Activated T-helper 2 cell treated with anti-CD3 and anti-CD28 coated beads, Interferon-gamma antibody, Interleukin-2, Interleukin-4, amounts not matched to agents 10 μg/mL and 5 μg/mL and 100 μg/mL, durations not matched to agents 14 hours and 24 hours and 36 hours (primary cell): ENCODE measurements at places on chromosomes 7 and 10. TPM values are rescaled to one million over a fixed set of nuclear protein-coding genes. Genes with fewer than 3 reads are reported as not detected.

- H3K27ac ChIP-seq = no peak overlapping the region
- peaks cover 46% of the 10 kb centered on the region for H3K4me1 ChIP-seq
- no peak for DNase-seq
- peaks cover 21% of the 10 kb centered on the region for H3K36me3 ChIP-seq
- no peak overlapping the region for H3K4me3 ChIP-seq
Measured at GRCh38 chr10:100911472-100911871, 1.3 kb upstream of the SLF2 start.

DNA sequence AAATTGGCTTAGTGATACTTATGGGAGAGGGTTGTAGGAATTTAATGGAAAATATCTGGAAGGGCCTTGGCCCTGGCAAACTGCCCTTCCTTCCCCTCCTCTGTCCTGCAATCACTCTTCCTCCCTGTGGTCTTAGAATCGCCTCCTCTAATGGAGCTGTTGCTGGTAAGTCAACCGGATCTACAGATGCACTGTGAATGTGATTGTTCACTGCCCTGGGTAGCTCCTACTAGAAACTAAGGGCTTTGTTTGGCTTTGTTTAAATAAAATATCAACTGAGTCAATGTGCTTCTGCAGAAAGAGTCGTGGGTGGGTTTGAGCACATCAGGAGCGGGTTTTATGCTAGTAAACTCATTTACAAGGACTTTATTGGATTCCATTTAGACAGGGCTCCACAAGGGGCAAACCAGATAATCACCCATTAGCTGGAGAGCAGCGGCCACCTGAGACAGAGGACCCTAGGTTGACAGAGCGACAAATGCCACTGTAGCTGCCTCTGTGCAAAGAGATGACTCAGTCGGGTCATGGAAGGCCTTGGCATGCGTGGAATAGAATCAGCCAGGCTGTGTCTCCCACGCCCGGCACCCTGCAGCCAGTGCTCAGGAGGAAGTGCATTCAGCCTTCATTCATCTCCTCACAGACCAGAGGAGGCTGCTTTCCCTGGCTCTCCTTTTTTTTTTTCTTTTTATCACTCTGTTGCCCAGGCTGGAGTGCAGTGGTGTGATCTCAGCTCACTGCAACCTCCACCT, 97.9 kb downstream of the GAD2 start:
- H3K27me3 ChIP-seq = peaks cover 7% of the 10 kb centered on the region
- DNase-seq = no peak
- H3K36me3 ChIP-seq = no peaks in the 10 kb centered on the region
- H3K4me1 ChIP-seq = no peaks in the 10 kb centered on the region
- H3K4me3 ChIP-seq = no peak overlapping the region

GRCh38 chr10:114940735-114941134, 2.7 kb downstream of the TRUB1 start:
- H3K27ac ChIP-seq = peak overlapping the region; percentile 29
- DNase-seq = no peak
- H3K36me3 ChIP-seq = peaks cover 32% of the 10 kb centered on the region
- H3K27me3 ChIP-seq = no peaks in the 10 kb centered on the region

DNA sequence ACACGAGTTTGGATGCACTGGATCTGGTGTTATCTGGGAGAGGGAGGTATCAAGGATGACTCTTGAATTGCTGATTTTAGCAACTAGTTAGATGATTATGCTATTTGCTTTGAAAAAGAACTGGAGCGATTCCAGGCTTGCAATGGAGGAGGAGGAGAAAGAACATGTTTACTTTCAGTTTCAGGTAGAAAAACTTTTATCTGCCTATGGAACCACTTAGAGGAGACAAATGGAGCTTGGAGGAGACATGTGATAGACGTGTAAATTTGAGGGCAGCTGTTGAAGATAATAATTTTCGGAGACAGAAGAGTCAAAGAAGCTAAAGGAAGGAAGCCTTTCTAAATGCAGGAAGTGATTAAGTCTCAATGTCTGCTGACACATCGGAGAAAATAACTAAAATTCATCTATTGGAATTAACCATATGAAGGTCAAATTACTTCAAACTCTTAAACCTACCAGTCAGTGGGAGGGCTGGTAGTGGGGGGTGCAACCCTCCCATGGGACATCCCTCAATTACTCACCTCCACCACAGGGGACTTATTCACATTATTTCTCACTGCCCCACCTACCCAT, 56.4 kb upstream of the GNAI1 start:
- no peak for DNase-seq
- peak overlapping the region; percentile 63 for H3K4me3 ChIP-seq
- H3K27me3 ChIP-seq = no peaks in the 10 kb centered on the region
- H3K4me1 ChIP-seq = peaks cover 14% of the 10 kb centered on the region

DNA sequence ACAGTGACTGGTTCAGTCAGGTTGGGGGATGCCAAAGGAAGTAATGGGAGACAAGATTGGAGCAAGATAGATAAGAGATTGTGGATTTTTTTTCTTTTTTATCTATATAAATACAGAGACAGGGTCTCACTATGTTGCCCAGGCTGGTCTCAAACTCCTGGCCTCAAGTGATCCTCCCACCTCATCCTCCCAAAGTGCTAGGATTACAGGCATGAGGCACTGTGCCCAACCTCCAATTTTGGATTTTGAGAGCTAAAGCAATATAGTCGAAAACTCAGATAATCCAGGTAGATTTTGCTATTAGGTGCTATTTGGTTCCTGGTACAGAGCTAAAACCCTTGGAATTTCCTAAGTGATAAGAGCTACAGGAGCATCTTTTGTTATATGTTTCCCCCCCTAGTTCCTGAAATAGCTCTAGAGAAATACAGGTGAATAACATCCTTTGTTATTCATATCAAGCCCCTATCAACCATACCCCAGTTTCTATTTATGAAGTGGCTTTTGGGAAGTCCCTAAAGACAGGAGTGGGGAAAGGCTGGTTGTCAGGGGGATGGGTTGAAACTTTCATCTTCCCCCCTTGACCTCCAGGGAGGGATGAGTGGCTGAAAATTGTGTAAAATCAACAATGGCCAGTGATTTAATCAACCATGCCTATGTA, 151.2 kb downstream of the CFTR start:
- H3K36me3 ChIP-seq = no peaks in the 10 kb centered on the region
- peaks cover 6% of the 10 kb centered on the region for H3K4me1 ChIP-seq
- H3K4me3 ChIP-seq = no peak overlapping the region
- DNase-seq = no peak

- H3K27ac ChIP-seq = no peak overlapping the region
- no peak for DNase-seq
Measured at GRCh38 chr7:157964016-157964415, 623.6 kb downstream of the PTPRN2 start.

DNA sequence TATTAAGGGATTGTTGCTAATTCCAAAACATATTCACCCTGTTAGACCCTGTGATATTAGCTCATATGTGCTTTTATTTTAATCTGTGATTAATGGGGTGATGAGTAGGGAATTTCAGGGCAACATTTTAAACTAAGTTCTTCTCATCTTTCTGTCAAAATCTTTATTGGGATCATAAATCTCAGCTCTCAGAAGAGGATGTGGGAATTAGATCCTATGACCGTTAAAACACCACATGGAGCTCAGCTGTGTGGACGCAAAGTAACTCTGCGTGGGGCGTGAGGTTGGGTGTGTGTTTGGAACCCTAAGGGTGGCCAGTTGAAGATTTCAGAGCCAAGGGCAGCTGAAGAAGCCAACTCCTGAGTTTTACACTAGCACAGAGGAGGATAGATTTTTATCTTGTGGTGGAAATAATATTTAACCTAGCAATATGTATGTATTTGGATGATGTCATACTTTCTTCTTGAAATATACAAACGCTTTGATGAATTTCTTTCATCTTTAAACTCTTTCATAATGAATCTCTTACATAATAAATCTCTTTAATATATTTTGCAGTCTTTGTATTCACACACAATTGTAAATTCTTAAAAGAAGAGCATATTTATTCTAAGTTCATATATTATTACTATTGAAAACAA, 64.4 kb downstream of the EPDR1 start:
- no peak overlapping the region for H3K27ac ChIP-seq
- peaks cover 6% of the 10 kb centered on the region for H3K27me3 ChIP-seq
- no peaks in the 10 kb centered on the region for H3K4me1 ChIP-seq
- no peak overlapping the region for H3K4me3 ChIP-seq
- DNase-seq = no peak

- DNase-seq = no peak
- no peaks in the 10 kb centered on the region for H3K4me1 ChIP-seq
- no peaks in the 10 kb centered on the region for H3K36me3 ChIP-seq
- H3K4me3 ChIP-seq = no peak overlapping the region
- H3K27me3 ChIP-seq = peaks cover 4% of the 10 kb centered on the region
- H3K27ac ChIP-seq = no peak overlapping the region
Measured at GRCh38 chr10:123479640-123480039, 186.5 kb upstream of the GPR26 start.

DNA sequence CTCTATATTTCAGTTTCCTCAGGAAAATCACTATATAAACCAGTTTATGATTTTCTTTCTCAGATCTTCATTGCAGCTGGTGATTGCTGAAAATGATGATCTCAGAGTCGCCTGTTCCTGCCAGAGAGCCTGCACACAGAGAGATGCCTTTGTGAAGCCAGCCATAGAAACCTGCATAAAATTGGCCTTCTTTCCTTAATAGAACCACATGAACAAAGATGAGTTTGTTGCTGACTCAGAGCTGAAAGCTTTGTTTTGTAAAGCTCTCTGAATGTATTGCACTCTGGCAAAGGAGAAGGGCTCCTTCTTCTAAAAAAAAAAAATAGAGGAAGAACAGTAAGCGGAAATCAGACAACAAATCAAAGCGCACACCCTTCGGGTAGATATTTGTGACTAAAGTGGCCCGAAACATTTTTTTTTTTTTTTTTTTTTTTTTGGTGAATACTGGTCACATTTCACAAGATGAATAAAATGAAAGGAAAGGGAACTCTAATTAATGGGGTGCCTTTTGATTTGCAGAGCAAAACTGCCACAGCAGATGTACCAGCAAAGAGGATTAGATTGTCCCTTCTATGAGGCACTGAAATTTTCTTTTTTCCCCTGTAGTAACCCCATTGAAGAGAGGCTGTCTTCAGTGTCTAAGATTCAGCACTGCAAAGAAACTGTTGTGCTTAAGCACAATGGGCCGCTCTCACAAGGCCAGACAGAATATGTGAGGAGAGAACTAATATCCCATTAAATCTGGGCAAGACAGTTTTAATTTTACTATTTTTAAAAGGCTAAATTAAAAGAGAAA, 75.1 kb upstream of the PTPRZ1 start:
- no peaks in the 10 kb centered on the region for H3K36me3 ChIP-seq
- no peaks in the 10 kb centered on the region for H3K4me1 ChIP-seq
- no peak for DNase-seq
- no peak overlapping the region for H3K4me3 ChIP-seq
- H3K27me3 ChIP-seq = no peaks in the 10 kb centered on the region

GRCh38 chr10:62658516-62658915, 146.0 kb upstream of the ADO start:
- H3K4me1 ChIP-seq = peaks cover 28% of the 10 kb centered on the region
- peaks cover 5% of the 10 kb centered on the region for H3K27me3 ChIP-seq
- H3K36me3 ChIP-seq = no peaks in the 10 kb centered on the region
- H3K4me3 ChIP-seq = no peak overlapping the region
- no peak overlapping the region for H3K27ac ChIP-seq
- no peak for DNase-seq

DNA sequence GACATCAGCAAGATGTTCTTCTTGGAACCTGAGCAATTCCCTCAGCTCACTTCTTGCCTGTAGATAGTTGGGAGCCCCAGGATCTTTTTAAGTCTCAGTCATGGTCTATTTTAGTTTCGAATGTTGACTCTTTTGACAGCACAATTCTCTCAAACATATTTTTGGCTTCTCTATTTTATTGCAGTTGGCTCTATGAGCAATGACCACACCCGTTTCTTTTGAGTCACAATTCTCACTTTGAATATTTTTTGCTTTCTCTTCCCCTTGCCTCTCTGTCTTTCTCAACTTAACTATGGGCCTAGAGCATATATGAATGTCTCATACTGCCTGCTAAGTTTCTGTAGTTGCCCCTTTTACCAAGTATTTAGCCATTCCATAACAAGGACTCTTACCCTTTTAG, 222.8 kb downstream of the PTN start:
- H3K4me3 ChIP-seq = no peak overlapping the region
- no peak overlapping the region for H3K27ac ChIP-seq
- no peaks in the 10 kb centered on the region for H3K4me1 ChIP-seq
- H3K36me3 ChIP-seq = no peaks in the 10 kb centered on the region
- no peaks in the 10 kb centered on the region for H3K27me3 ChIP-seq
- no peak for DNase-seq

- no peak for DNase-seq
- H3K36me3 ChIP-seq = peaks cover 10% of the 10 kb centered on the region
- no peaks in the 10 kb centered on the region for H3K27me3 ChIP-seq
- peak overlapping the region; percentile 94 for H3K27ac ChIP-seq
- peaks cover 48% of the 10 kb centered on the region for H3K4me1 ChIP-seq
- no peak overlapping the region for H3K4me3 ChIP-seq
Measured at GRCh38 chr10:86413046-86413728, 46.6 kb upstream of the GRID1 start.

GRCh38 chr7:79334334-79334733, 119.1 kb downstream of the MAGI2 start:
- H3K27me3 ChIP-seq = no peaks in the 10 kb centered on the region
- H3K36me3 ChIP-seq = no peaks in the 10 kb centered on the region
- no peak overlapping the region for H3K27ac ChIP-seq
- no peak overlapping the region for H3K4me3 ChIP-seq

- H3K36me3 ChIP-seq = no peaks in the 10 kb centered on the region
- no peak for DNase-seq
- H3K27me3 ChIP-seq = peaks cover 7% of the 10 kb centered on the region
- peaks cover 39% of the 10 kb centered on the region for H3K4me1 ChIP-seq
- no peak overlapping the region for H3K4me3 ChIP-seq
- H3K27ac ChIP-seq = peak overlapping the region; percentile 35
Measured at GRCh38 chr7:39592586-39592985, 26.4 kb downstream of the YAE1 start.

DNA sequence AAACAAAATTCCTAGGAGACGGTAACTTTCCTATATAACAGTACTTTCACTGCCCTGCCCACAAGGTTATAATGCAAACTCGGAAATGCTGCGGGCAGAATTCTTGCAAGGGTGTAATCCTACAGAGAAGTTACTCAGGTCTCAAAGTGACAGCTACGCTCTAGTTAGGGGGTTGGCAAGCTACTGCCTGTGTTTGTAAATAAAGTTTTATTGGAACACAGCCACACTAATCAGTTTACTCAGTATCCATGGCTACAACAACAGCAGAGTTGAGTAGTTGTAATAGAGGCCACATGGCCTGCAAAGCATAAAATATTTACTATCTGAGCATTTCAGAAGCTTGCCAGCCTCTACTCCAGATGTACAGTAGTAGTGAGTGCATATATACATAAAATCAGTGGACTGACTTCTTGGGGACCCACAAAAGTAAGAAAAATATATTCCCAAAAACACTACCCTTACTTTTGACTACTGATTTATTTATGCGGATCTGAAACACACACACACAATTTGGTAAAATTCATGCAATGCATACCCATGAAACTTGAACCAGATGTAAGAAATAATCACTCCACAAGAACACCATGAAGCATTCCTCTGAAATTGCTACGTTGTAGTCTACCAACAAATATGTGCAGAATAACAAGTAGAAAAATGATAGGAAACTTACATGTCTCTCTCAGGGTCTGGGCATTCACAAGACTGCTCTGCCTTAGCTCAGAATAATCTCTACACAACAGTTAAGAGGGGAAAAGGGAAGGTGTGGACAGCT, 53.0 kb downstream of the SMURF1 start:
- H3K27me3 ChIP-seq = no peaks in the 10 kb centered on the region
- H3K36me3 ChIP-seq = peaks cover 7% of the 10 kb centered on the region
- H3K4me1 ChIP-seq = no peaks in the 10 kb centered on the region
- H3K27ac ChIP-seq = no peak overlapping the region
- no peak overlapping the region for H3K4me3 ChIP-seq
- DNase-seq = no peak

PDZD7 gene
- total RNA-seq = 0.53 and 0.64 TPM in 2 replicates

PURB gene
- total RNA-seq = 32.9 and 33.9 TPM in 2 replicates

ASB10 gene
- total RNA-seq = not detected in 2 replicates

SHOC2 gene
- 36.4 and 44.3 TPM in 2 replicates for total RNA-seq

WIPF3 gene
- total RNA-seq = not detected in 2 replicates

CPED1 gene
- total RNA-seq = not detected in 2 replicates

SLC13A4 gene
- not detected in 2 replicates for total RNA-seq

ARHGEF35 gene
- total RNA-seq = 3.6 and 4.1 TPM in 2 replicates

SPOCK2 gene
- 135 and 137 TPM in 2 replicates for total RNA-seq
